ENCODE measurements at places on chromosomes 7 and 10. TPM values are rescaled to one million over a fixed set of nuclear protein-coding genes. Genes with fewer than 3 reads are reported as not detected.

- DNase-seq: no peak
These were observed 104.3 kb downstream of the AHR start for GRCh38 chr7:17402628-17403278.

DNA sequence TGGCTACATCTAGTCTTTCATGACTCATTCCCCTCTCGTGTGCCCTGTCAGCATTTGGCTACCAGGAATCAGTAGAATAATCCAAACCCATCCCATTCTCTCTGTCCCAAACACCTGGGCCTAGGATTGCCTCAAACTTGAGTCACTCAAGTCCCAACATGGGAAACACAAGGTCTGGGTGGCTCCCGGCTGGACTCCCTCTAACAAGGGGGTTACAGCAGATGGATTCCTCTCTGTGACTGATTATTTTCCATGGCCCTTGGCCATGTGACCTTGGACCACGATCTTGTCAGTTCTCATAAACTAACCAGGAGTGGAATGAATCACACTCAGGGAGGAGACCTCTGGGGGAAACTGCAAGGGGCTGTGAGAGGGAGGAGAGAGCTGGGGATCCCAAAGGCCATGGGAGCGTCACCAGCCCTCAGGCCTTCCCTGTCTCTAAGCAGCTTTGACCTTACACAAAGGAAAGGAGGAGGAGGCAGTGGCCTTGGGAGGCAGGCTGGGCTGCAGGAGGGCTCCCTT is 533.1 kb downstream of the KCNMA1 start:
- no peak for DNase-seq

Gene LAMB1
- total RNA-seq: 204 TPM

Gene SVOPL
- not detected for total RNA-seq

Gene SPDYE6
- not detected for total RNA-seq

Gene CRPPA
- total RNA-seq: 2.4 TPM

Measured in Panc1 (cell line).